Stimulated activated CD8-positive, alpha-beta memory T cell treated with anti-CD3 and anti-CD28 coated beads, Interleukin-15, amount 100 ng/mL, for 4 hours (primary cell): ENCODE measurements at places on chromosomes 5 and 9.

- peak; percentile 17 for DNase-seq
Measured at GRCh38 chr5:142324136-142324870, 518 bp downstream of the SPRY4 start.

DNA sequence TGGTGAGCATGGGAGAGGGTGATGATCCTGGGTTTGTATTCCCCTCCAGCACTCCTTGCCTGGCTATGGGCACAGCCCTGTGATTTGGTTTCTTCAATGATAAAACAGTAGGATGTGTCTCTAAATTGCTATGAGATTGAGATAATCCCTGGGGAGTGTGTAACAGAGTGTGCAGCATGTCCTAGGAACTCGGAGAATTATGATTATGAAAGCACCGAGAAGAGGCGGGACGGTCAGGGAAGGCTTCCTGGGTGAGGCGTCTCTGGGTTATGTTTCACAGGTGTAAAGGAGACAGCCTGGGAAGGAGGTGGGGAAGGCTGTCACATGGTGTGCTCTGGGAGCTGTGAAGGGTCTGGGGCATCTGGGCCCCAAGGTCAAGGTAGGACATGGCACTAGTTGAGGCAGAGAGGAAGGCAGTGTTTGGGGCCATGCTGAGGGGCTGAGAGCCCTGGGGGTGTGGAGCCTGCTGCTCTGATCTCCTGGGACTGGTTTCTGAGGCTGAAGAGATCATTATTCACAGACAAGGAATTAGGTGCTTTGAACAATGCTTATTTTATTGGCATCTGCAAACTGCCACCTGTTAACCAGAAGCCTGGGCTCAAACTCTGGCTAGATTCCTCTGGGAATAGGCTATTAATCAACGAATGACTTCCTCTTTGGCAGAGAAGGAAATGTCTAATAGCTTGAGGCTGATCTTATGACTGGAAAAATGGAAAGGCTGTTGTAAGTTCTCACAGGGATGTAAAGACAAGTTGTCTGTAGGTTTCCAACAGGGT is 73.8 kb upstream of the IL12B start:
- no peak for DNase-seq

- DNase-seq: no peak
Measured at GRCh38 chr9:10005206-10005605, 607.6 kb downstream of the PTPRD start.

- no peak for DNase-seq
Measured at GRCh38 chr9:115575147-115575546, 457.2 kb upstream of the TNC start.

GRCh38 chr5:127426661-127427060 is 90.8 kb upstream of the PRRC1 start:
- DNase-seq: no peak

DNA sequence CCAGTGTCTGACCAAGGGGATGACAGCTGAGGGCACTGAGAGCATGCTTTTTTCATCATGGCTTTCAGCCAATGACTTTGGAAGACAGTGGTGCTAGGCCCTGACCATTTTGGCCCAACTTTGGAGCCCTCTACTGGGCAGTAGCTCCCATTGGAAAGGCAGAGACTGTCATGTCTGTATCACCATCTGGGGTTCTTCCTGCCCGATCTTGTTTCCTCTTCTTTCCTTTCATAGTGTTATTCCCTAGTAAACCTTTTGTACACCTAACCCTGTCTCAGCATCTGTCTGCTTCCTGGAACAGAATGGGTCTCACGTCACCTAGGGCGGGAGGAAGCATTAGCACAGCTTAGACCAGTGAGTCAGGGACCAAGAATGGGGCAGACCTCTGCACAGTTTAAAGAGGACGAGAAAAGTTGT is 97.4 kb upstream of the MAST4 start:
- no peak for DNase-seq

GRCh38 chr5:107542428-107542827 is 128.3 kb downstream of the EFNA5 start:
- DNase-seq: no peak

GRCh38 chr9:121073038-121073437 is 1.7 kb upstream of the CNTRL start:
- DNase-seq: no peak

DNA sequence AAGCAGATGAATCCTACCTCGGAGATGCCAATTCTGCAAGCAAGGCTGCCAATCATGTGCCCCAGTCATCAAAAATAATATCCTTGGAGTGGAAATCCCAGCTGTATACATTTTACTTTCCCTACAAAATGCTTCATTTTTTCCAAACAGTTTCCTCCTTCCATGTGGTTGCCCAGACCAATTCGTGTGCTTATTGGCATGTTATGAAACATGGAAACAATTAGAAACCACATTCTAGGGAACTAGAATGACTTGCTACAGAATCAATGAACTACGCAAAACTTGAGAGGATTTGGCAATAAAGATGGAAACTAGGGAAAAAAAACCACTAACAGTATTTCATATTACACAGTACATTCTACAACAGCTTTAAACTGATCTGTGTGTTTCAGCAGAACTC is 584.5 kb upstream of the DMAC1 start:
- DNase-seq: no peak

GRCh38 chr5:16884595-16884994 is 51.5 kb downstream of the MYO10 start:
- DNase-seq: no peak

GRCh38 chr5:123787635-123788034 is 275.7 kb downstream of the CSNK1G3 start:
- no peak for DNase-seq

- DNase-seq: no peak
Measured at GRCh38 chr9:104604801-104605200, 626 bp downstream of the OR13C2 start.

DNA sequence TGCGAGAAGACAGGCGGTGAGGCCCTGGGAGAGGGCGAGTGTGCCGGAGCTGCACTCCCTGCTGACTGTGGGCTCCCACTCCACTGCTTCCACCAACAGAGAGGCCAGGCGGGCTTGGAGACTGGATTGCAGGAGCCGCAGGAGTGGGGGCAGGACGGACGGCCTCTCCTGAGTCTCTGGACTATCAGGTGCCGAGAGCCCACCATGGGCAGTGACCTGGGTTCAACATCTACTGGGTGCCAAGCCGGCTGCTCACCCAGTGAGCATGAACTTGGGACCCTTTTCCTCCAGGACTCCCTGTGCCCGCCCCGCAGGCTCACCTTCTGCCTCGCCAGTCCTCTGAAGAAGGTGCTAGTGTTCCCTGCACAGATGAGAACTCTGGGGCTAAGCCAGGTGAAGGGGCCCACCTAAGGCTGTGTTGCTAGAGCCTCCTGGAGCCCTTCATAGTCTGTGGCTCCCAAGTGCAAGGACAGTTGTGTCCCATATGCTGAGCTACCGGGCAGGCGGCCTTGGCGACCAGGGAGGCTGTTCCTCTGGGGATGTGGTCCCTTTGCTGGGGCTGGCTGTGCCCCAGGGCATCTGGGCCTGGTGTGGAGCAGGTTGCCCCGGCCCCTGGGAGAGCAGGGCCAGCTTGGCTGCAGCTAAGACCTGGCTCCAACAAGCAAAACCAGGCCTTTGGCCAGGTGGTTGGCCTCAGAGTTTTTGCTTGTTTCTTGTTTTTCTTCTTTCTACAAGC is 77.7 kb upstream of the PHYKPL start:
- no peak for DNase-seq

- DNase-seq: no peak
Measured at GRCh38 chr5:81519217-81519905, 125.4 kb upstream of the ACOT12 start.
